8988T (cell line): ENCODE measurements at places on chromosomes 5 and 9.

- no peak for DNase-seq
These were observed 5.2 kb downstream of the CEL start for GRCh38 chr9:133067006-133067405.

DNA sequence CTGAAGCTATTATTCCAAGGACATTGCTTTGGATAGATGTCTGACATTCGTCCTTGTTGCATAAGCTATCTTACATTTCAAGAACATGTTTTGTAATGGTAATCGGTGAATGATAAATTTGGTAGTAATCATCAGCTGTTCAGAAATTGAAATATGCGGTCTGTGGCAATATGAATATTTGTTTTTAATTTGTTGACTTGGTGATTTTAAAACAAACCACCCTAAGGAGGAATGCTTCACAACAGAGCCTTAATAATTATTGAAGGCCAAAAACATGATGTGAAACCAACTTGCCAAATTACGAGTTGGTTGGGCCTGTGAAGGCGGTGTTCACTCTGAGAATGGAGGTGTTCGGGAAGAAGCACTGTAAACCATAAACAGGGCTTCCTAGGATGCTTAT lies 149.7 kb upstream of the TUT7 start:
- DNase-seq = no peak

- no peak for DNase-seq
These were observed 65.3 kb upstream of the TGFBR1 start for GRCh38 chr9:99039505-99040182.

GRCh38 chr5:149456597-149457392 lies 77.7 kb upstream of the IL17B start:
- DNase-seq = no peak

GRCh38 chr5:158545949-158546530 lies 553.7 kb downstream of the EBF1 start:
- DNase-seq = no peak

DNA sequence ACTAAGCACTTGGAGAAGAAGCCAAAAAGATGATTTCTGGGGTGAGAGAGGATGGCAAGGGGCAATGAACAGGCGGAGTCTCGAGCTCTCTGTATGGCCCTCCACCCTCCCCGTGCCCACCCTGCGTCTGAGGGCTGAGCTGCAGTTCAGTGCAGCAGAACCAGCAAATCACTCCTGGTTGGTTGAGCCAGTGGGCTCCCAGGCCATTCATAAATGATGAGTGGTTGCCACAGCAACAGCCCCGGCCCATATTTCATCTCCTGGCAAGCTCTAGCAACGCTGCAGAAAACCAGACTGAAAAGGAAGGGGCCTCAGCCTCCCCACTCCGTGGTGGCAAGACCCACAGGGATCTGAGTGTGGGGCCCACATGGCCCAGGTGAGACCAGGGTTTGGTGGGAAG lies 93.8 kb upstream of the PPP1R26 start:
- no peak for DNase-seq

DNA sequence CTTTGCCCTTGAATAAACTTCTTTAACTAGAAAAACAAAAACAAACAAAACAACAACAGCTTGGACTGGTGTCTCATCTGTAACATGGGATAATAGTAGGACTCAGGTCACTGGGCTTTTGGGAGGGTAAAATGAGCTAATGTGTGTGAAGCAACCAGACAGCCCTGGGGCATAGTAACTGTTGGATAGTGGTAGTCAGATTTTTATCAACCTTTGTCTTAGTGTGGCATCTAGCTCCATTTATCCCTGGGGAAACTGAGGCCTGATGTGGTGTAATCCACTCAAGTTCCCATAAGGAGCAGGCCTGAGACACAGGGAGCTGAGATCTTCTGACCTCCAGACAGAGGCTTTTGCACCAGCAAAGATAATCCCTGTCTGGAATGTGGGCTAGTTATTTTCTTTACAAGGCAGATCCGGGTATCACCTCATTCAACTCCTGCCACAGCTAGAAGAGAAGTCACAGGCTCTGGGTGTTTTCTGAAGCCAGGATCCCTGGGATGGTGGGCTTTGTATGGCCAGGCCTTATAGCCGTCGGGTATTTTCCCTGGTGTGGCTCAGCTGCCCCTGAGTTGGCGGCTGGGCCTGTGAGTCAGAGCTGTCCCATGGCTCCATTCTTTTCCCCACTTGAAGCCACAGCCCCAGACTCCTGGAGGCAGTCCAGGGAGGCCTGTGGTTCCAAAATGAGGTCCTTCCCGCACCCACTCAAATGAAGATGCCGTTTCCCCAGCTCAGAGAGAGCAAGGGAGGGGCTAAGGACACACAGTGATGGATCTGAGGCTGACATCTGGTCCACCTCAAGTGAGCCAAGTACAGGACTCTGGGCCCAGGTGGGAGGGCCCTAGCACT lies 26.1 kb upstream of the CSF1R start:
- no peak for DNase-seq

DNA sequence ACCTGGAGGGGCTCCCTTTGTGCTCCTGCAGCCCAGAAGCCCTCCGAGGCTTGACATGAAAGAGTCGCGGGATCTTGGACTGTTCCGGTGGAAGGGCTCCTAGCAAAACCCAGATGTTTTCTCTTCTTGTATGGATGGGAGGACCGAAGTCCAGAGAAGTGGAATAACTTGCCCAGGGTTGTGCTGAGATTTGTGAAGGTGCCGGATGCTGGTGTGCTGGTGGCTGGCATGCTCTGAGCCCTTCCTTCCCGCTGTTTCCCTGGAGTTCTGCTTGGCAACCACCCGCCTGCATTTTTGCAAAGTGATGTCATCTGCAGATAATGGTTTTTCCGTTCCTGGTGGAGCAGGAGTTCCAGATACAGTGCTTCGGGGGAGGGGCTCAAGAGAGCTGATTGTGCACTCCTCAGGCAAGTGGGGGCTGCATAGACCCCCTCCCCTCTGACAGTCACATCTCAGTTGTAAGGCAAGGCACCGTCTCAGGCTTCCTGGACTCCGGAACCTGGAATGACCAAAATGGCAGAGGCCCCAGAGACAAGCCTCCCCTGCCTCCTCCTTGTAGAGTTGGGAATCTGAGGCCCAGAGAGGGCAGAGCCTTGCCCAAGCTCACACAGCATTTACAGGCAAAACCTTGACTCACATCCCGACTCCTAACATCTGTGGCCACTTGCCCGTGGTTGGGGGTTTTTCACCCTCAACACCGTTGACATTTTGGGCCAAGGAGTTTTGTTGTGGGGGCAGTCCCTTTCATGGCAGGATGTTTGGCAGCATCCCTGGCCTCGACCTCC lies 157.0 kb downstream of the RGS3 start:
- DNase-seq = peak; percentile 55

DNA sequence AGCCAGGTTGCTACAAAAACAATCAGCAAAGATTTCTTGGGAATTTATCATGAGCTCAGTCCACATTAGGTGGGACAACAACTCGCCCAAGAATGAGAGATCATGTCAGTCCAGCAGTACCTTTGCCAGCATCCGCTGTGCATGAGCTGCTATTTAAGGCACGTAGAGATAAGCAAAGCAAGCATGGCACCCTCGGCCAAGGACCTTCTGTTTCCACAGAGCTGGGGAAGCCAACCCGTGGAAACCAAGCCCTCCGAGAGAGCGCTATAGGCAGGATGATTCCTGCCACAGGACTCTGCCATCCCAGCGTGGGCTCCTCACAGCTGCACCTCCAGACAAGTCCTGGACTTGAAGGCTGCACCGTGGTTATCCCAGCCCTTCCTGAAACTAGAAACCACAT lies 189.5 kb upstream of the PPP1R26 start:
- no peak for DNase-seq

DNA sequence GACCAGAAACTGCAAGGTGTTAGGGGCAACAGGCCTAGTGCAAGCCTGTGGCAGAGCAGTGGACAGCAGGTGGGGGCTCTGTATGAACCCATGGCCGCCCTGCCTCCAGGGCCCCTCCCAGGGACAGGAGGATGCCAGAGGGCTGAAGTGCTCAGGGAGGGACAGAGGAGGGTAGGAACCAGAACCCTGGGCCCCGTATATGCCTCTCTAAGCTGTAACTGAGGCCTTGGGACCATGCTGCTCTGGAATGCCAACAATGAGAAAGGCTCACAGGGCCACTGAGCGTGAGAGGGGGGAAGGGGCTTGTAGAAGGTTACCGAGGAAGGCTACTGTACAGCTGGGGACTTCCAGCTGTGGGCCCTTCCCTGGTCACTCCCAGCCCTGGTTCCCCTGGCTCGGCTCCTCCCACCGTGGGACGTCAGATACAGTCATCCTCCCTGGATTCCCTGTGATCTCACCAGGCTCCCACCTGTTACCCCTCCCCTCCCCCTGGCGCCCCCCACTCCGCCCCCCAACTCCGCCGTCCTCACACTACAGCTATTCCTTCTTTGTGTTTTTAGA lies 21.1 kb downstream of the AQP7 start:
- no peak for DNase-seq
